ENCODE measurements at places on chromosomes 1 and 21.

DNA sequence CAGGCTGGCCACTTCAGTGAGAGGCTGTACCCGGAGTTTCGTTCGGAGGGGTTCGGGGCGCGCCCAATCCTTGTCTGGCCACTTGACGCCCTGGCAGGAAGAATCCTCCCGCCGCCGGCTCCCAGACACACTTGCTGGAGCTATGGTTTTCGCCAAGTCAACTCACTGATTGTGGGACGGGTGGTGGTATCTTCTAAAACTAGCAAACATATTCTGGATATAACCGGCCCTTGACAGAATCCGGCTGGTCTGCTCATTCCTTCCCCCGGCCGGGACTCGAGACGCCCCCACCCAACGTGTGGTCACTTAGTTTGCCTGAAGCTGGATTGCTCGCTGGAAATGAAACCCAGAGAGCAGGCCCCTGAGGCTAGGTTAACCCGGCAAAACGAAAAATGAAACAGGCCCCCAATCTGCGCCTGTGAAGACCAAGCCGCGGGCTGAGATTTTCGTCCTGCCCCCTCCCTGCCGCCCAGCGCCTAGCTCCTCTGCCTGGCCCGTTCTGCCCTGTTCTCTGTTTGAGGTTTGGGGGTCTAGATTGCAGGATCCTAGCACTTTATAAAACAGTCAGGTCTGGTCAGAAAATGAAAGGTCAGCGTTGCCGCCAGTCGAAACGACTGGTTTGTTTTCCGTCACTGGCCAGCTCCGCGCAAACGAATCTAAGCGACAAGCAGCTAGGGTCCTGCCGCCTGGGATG, 4.6 kb downstream of the GFI1 start:
- DNase-seq = no peak

GRCh38 chr21:23968722-23969647, 1638.3 kb downstream of the MRPL39 start:
- no peak for DNase-seq

GRCh38 chr1:109897259-109897955, 13.2 kb upstream of the CSF1 start:
- DNase-seq = no peak

- DNase-seq = no peak
Measured at GRCh38 chr1:30695439-30695841, 27.9 kb downstream of the MATN1 start.

GRCh38 chr1:59926381-59927123, at the start of gene CYP2J2:
Gene CYP2J2, minus strand, starts transcription at chr1:59926773. Its CDS starts 27 bp downstream, at chr1:59926746.
- peak; percentile 9 for DNase-seq

DNA sequence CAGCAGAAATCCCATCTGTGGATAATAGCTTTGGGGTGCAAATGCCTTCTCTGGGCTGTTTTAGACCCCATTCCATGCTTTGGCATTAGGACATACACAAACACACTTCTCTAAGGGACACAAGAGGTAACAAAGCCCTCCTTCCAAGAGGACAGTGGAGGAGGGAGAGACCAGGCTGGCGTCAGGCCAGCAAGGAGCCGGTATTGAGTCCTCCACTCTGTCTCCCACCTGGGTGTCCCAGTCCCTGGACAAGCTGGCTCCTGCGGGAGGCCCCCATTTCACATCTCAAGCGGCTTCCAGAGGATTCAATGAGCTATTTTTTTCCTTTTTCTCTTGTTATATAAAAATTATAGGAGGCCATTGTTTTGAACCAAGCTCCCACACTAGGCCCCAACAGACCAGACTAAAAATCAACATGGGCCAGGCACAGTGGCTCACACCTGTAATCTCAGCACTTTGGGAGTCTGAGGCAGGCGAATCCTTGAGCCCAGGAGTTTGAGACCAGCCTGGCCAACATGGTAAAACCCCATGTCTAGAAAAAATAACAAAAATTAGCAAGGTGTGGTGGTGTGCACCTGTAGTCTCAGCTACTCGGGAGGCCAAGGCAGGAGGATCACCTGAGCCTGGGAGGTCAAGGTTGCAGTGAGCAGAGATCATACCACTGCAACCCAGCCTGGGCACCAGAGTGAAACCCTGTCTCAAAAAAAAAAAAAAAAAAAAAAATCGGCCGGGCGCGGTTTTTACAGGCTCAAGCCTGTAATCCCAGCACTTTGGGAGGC, 142.9 kb downstream of the TOMM20 start:
- no peak for DNase-seq

- DNase-seq = no peak
Measured at GRCh38 chr1:205920861-205921569, 22.2 kb downstream of the SLC26A9 start.

GRCh38 chr1:19313961-19314882, 2.1 kb downstream of the SLC66A1 start:
- no peak for DNase-seq

DNA sequence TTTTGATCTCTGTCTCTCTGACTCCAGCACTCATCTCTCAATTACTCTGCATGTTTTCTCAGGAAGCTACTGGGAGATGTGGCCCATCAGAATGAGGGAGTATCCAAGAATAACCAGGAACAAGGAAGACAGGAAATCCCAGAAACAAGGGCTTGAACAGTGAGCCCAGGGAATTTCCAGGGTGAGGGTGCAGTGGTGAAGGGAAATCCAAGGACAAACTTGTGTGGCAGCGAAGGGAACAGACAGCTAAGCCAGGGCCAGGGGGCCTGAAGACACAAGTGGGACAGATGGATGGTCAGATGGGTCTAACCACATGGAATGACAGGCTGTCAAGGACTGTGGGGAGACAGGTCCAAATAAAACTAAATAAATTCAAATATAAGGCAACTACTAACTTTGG, 121.8 kb upstream of the ERRFI1 start:
- no peak for DNase-seq

DNA sequence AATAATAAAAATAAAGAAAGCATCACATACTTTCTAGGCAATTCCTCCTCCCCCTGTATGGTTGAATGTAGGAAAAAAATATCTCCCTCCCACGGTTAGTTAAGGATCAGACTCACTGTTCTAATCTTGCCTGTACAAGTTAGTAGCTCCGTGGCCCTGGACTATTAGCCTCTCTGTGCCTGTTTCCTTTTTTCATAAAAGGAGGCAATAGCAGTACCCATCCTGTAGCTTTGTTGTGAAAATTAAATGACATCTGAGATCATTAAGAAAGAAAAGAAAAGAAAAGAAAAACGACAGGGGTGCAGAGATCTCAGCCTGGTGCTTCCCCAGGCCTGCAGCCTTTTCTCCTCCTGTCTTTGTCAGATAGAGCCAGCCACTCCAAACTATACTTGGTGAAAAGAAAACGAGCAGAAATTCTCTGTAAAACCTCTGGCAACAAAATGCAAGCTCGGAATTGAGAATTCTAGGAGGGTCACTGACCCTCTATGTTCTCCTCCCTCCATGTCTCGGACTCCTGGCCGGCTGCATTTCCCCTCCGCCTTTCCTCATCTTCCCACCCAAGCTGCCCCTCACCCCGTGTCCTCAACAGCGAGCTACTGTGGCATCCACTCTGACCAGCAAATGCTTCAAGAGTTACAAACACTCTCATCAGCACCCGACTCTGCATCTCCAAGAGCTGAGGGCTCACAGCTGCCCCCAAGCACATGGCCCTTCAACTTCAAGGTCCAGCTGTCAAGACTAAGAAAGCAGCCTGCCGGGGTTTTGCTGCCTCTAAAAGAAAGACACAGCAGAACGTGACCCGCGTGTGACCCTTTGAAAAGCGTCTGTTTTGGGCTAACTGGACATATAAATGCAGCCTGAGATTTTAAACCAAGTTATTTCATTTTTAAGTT, 13.6 kb downstream of the RIPK4 start:
- no peak for DNase-seq

DNA sequence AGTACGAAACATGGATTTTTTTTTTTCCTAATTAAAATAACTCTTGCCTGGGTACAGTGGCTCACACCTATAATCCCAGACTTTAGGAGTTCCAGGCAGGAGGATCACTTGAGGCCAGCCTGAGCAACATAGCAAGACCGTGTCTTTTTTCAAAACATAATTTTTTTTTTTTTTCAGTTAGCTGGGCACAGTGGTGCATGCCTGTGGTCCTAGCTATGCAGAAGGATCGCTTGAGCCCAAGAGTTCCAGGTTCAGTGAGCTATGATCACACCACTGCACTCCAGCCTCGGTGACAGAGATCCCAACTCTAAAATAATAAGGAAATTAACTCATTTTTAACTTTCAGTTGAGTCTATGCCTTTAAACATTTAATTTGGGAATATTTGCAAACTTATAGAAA, 170.1 kb downstream of the NEK7 start:
- no peak for DNase-seq

DNA sequence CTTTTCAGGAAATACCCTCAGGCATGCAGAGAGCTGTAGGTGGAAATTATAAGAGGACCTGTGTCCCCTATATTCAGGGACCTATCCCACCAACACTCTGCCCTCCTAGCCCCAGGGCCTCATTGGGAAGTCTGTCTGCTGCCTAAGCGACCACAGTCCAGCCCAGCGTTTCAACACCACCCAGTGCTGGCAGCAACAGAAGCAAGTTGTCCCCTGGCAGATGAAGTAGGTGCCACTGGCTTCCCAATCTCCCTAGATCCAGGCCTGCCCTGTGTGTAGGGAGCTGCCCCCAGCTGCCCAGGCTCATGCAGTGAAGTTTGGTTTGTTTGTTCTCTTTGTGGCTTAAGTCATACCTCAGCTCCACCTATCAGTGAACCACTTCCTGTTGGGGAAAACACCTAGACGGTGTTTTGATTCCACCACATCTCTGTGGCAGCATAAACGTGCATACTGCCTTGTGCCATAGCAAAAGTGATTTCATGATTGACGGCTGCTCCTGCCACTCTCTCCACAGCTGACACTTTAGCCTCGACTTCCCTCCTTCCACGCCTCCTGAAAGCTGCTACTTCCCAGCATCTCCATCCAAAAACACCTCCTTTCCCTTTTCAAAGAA, 8.1 kb upstream of the LEFTY1 start:
- DNase-seq = peak; percentile 42

GRCh38 chr1:55867304-55867843, 652.2 kb upstream of the USP24 start:
- DNase-seq = no peak

GRCh38 chr1:239457491-239458143, 71.2 kb downstream of the CHRM3 start:
- no peak for DNase-seq

GRCh38 chr1:221913351-221913892, 171.5 kb upstream of the DUSP10 start:
- DNase-seq = no peak

GRCh38 chr1:56156971-56157876, 422.1 kb downstream of the PLPP3 start:
- no peak for DNase-seq

- no peak for DNase-seq
Measured at GRCh38 chr21:34825948-34826548, 157.3 kb downstream of the CLIC6 start.

DNA sequence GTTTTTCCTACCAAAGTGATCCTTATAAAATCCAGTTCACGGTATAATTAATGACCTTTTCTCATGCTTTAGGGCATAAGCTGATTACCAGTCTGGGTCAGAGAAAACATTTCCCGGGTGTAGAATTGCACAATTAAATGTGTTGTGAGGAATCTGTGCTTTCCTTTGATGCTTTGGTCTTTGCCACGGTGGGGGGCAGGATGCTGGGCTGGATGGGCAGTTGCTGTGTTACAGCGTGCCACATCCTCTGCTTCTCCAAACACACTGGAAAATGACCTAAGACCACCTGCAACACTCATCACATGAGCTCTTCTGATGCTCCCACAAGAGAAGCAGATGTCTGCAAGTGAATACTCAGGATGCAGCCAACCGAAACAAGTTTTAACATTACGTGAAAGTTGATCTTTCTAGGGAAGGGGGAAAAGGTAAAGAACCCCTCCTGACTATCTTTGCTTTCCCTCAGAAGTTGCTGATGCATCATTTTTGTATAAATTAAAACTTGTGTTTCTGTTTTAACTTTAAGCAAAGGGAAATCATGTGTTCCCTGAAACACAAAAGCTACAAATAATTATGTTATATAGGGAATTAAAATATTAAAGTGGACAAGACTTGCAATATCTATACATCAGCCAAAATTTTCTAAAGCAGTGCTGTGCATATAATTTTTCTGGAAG, 515.3 kb upstream of the NR5A2 start:
- no peak for DNase-seq

GRCh38 chr1:165851034-165851658, 23.7 kb downstream of the UCK2 start:
- no peak for DNase-seq

DNA sequence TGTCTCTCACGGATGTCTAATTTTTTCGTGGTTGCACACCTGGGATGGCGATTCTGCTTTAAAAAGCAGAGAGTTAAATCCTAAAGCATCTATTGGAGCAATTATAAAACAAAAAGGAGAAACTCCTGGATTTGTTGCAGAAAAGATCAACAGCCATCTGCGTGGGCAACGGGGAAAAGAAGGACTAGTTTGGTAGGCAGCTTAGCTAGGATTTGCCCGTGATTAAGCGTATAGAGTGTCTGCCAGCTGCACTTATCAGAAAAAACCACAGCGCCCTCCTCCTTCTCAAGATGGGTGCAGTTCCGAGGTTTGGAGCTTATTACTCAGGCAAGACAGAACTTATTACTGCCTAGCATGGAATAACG, 526 bp upstream of the SLC25A24 start:
- DNase-seq = no peak

DNA sequence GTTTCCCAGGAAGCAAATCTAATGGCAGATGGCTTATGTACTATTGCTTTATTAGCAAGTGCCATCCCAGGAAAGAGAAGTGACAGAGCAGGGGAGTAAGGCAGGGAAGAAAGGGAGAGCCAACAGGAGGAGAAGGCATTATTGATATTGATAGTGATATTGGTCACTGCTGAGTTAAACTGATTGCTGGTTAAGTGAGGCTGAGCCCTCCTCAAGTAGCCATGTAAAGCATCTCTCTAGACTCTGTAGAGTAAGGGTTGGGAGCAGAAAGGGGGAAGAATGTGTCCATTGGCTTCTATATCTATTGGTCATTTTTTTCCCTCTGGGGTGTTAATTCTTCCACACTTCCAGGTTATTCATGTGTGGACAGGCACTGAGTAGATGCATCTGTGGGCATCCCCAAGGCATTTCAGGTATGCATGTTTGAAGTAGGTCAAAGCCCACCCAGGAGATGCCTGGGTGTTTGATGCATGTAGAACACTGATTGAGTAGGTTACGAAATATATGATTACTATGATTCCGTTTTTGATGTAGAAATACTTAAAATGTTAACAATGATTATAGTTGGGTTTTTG, 290.5 kb upstream of the DPYD start:
- no peak for DNase-seq
